ENCODE measurements at places on chromosomes 5 and 9.

GRCh38 chr9:95425910-95426551, 90.7 kb downstream of the PTCH1 start:
- no peak for DNase-seq

DNA sequence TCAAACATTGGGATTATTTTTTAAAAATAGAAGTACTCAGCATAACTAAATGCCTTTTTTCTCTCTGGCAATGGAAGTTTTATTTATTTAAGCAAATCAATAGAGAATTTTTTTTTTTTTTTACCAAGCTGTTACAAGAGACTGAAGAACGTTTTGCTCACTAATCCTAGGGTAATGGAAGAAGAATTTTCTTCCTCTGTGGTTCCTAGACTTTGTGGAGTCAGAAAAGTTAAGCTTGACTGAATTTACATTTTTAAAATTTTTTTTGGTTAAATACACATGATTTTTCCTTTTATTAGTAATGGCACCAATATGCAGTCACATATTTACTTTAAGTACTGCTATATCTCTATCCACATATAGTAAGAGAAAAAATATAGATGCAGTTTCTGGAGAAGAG, 189.8 kb downstream of the PCSK1 start:
- DNase-seq = peak; percentile 64

DNA sequence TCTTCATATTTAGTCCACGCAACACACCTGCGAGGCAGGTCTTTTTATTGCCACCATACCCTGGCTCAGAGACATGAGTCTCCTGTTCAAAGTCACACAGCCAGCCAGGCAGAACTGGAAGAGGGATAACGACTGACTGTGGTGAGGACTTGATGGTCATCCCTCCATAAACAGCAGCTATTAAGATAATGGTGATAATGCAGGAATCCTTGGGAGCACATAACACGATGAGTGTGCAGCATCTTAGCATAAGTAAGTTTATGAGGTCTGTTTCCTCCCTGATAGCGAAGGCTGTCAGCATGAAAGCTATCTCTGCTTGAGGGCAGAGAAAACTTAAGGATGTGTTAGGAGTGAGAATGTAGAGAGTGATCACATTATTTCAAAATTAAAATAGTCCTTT, 30.9 kb downstream of the KCTD16 start:
- no peak for DNase-seq

DNA sequence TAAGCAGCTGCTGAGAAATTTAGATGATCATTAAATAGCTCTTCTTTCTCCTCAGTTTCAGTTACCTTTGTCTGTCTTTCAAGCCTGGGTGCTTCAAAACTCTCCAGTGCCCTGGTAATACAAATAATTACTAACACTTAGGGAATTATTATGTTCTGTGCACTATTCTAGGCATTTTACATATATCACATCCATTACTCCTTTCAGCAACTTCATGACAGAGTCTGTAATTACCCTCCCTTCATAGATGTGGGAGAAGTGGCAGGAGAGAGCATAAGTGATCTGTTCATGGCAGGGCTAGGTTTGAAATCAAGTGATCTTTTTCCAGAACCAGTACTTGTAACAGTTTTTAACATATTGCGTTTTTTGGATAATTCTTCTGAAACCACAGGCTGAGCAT, 32.0 kb downstream of the MAN2A1 start:
- DNase-seq = no peak

DNA sequence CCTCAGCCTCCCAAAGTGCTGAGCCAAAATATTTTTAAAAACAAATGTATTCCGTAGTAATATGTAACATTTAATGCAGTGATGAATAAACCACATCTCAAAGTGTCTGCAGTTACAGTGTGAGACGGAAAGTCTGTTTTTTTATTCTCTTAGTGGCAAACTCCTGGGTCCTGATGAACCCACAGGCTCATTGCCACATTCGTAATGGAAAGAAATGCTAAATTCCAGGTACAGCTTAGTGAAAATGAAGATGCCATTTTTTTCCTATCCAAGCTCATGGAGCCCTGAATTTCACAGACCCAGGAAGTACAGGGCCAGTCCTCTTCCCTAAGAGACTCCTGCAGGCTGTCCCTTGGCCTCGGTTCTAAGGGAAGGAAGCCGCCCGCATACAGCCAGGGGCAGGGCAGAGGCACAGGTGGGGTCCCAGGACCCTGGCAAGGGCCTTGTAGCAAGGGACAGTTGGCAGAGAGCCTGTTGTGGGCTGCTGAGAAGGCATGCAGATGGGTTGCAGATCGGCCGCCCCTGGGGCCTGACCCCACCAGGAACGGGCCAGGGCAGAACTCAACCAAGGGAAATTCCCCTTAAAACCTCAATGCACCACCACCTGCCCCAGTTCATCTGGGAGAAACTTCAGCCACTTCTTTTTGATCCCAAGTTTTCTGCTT, 36.2 kb downstream of the IPPK start:
- no peak for DNase-seq

Measured in amniotic stem cell (primary cell).